Panc1 (cell line): ENCODE measurements at places on chromosomes 12 and 14. TPM values are rescaled to one million over a fixed set of nuclear protein-coding genes. Genes with fewer than 3 reads are reported as not detected.

FOXN4 gene
- total RNA-seq: 0.08 TPM

SCARB1 gene
- total RNA-seq: 359 TPM

PPFIA2 gene
- not detected for total RNA-seq

DNA sequence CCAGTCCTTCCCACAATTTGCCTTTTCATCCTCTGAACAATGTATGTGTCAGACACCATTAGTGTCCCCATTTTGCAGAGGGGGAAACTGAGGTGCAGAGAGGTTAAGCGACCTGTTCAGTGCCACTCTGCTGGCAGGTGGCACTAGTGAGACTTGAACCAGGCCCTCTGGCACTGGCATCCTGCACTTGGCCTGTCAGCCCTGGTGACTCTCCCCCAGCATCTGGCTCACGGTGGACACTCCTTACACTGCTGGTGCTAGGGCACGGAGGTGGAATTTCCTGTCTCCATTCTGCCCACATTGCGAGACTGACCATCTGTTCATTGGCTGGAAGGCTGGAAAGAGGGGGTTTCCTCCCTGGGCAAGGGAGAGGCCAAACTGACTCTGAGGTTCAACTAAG lies 48.7 kb downstream of the CCNK start:
- DNase-seq: no peak
- H3K36me3 ChIP-seq: no peaks in the 10 kb centered on the region
- H3K4me3 ChIP-seq: no peak overlapping the region
- H3K27ac ChIP-seq: no peak overlapping the region
- H3K4me1 ChIP-seq: peaks cover 51% of the 10 kb centered on the region

- no peak overlapping the region for H3K27ac ChIP-seq
- DNase-seq: no peak
- no peak overlapping the region for H3K4me3 ChIP-seq
- no peaks in the 10 kb centered on the region for H3K27me3 ChIP-seq
- no peaks in the 10 kb centered on the region for H3K36me3 ChIP-seq
These were observed 16.9 kb upstream of the AICDA start for GRCh38 chr12:8629486-8630033.

GRCh38 chr14:21309238-21309636 lies 29.4 kb downstream of the RPGRIP1 start:
- H3K4me3 ChIP-seq: no peak overlapping the region
- H3K27ac ChIP-seq: 0 out of 2 replicates have a peak overlapping the region, but pooled peaks have one; percentile 36
- H3K27me3 ChIP-seq: no peaks in the 10 kb centered on the region
- no peaks in the 10 kb centered on the region for H3K4me1 ChIP-seq
- no peaks in the 10 kb centered on the region for H3K36me3 ChIP-seq
- no peak for DNase-seq

DNA sequence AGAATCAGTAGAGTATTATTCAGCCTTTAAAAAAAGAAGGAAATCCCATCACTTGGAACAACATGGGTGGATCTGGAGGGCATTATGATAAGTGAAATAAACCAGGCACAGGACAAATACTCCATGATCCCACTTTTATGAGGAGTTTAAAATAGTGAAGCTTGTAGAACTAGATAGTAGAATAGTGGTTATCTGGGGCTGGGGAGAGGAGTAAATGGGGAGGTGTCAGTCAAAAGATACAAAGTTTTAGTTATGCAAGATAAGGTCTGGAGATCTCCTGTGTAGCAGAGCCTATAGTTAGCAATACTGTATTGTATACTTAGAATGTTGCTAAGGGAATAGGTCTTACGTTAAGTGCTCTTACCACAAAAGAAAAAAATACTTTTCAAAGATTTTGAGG lies 64.9 kb downstream of the RIC8B start:
- no peak for DNase-seq
- no peaks in the 10 kb centered on the region for H3K4me1 ChIP-seq
- no peaks in the 10 kb centered on the region for H3K27me3 ChIP-seq
- peaks cover 8% of the 10 kb centered on the region for H3K36me3 ChIP-seq
- H3K27ac ChIP-seq: no peak overlapping the region
- no peak overlapping the region for H3K4me3 ChIP-seq

GRCh38 chr14:103328941-103329340 lies 5.1 kb upstream of the EIF5 start:
- no peak overlapping the region for H3K27ac ChIP-seq
- no peaks in the 10 kb centered on the region for H3K27me3 ChIP-seq
- peaks cover 11% of the 10 kb centered on the region for H3K4me1 ChIP-seq
- H3K36me3 ChIP-seq: no peaks in the 10 kb centered on the region; the same call in 1 of the 2 replicates

GRCh38 chr14:104356738-104357688 lies 218.6 kb downstream of the KIF26A start:
- DNase-seq: no peak

DNA sequence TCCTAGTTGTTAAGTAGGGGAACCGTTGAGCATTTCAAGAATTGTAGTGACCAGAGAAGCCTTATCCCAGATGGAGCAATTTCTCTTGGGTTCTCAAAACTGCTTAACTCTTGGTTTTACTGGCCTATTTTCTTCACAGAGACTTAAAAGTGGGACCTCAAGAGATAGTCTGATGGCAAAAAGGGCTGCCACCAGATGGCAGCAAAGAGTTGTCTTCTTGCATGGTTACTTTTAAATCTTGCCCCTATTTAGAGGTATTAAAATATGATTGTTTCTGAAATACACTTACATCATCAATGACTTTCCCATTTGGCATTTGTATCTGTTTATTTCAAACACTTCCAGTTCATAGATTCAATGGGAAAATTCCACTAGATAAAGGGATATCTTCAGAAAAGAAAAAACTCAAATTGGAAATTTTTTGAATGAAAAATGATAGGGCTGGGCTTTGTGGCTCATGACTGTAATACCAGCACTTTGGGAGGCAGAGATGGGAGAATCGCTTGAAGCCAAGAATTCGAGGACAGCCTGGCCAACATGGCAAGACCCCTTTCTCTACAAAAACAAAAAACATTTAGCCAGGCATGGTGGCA lies 69.9 kb upstream of the CNTN1 start:
- no peaks in the 10 kb centered on the region for H3K4me1 ChIP-seq
- DNase-seq: peak; percentile 22
- no peaks in the 10 kb centered on the region for H3K27me3 ChIP-seq
- no peak overlapping the region for H3K4me3 ChIP-seq
- H3K27ac ChIP-seq: no peak overlapping the region

- H3K36me3 ChIP-seq: no peaks in the 10 kb centered on the region
- no peaks in the 10 kb centered on the region for H3K27me3 ChIP-seq
- no peak overlapping the region for H3K27ac ChIP-seq
- no peak for DNase-seq
- no peak overlapping the region for H3K4me3 ChIP-seq
These were observed 242.2 kb downstream of the SPTSSA start for GRCh38 chr14:34219661-34220377.

DNA sequence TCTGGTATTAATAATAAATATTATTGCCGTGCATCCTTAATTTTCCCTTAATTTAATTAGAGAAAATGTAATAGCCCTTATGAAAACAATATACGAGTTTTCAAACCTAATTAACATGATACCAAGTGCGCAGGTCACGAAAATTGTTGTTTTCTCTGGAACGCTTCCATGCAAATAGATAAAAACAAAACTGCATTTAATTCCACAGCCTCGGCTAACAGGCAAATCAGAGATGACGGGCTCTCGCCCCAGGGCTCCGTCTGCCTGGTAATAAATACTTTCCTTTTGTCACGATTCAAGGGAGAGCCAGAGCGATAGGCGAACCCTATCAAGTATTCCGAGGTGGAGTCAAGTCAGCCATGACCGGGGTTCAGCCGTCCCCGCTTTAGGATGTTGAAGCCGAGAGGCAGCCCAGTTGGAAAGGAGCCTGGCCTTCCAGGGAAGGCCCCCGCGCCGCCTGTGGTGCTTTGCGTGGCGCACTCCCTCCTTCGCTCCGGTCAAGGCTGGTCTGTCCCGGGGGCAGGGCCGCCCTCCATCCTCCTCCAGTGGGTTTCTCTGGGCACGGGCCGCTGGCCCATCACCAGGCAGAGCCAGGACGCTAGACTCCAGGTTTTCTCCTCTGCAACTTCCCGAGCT lies 137.8 kb upstream of the GSC start:
- H3K4me3 ChIP-seq: no peak overlapping the region
- H3K27me3 ChIP-seq: peaks cover 3% of the 10 kb centered on the region; the same call in 1 of the 2 replicates
- no peak for DNase-seq
- no peaks in the 10 kb centered on the region for H3K4me1 ChIP-seq
- H3K36me3 ChIP-seq: no peaks in the 10 kb centered on the region
